ENCODE measurements at places on chromosomes 5 and 9. TPM values are rescaled to one million over a fixed set of nuclear protein-coding genes. Genes with fewer than 3 reads are reported as not detected.

Gene PCDHB4
- total RNA-seq = under 0.01 TPM

Gene ANKRD31
- under 0.01 TPM for total RNA-seq

Gene MSX2
- 0.13 TPM for total RNA-seq

Gene PDCD1LG2
- total RNA-seq = 0.51 TPM

Gene GAPT
- total RNA-seq = not detected

Gene CCDC171
- total RNA-seq = 0.26 TPM

Gene TGFBI
- 2.4 TPM for total RNA-seq

All from dermis microvascular lymphatic vessel endothelial cell (primary cell).